Memory B cell (primary cell): ENCODE measurements at places on chromosomes 3 and 15.

- H3K36me3 ChIP-seq: no peaks in the 10 kb centered on the region
- H3K4me1 ChIP-seq: peaks cover 4% of the 10 kb centered on the region
- no peak overlapping the region for H3K27ac ChIP-seq
- no peak for DNase-seq
- H3K27me3 ChIP-seq: no peaks in the 10 kb centered on the region
Observed at GRCh38 chr3:56980798-56981390, 79.6 kb upstream of the SPATA12 start.

DNA sequence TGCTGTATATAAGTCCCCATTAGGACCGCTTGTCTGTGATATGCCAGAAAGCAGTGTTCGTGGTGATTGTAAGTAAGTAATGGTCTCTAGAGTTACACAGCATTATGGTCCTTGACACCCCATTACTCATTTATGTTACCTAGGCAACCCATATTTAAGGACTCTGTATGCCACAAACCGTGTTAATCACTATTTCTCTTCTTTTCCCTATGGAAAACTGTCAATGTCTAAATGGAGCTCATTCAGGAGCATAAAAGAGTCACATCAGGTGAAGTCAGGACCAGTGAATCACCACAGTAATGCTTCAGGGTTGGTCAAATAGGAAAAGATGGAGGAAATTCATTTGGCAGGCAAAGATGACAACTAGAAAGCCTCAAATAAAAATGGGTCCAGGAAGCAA lies 146.6 kb upstream of the PEX5L start:
- no peaks in the 10 kb centered on the region for H3K27me3 ChIP-seq
- DNase-seq: no peak
- H3K4me3 ChIP-seq: no peak overlapping the region
- no peak overlapping the region for H3K27ac ChIP-seq
- H3K36me3 ChIP-seq: no peaks in the 10 kb centered on the region
- no peaks in the 10 kb centered on the region for H3K4me1 ChIP-seq

GRCh38 chr3:61358364-61358763 lies 107.1 kb upstream of the FHIT start:
- no peak overlapping the region for H3K4me3 ChIP-seq
- no peaks in the 10 kb centered on the region for H3K36me3 ChIP-seq
- peaks cover 3% of the 10 kb centered on the region for H3K4me1 ChIP-seq
- no peak overlapping the region for H3K27ac ChIP-seq
- H3K27me3 ChIP-seq: peaks cover 9% of the 10 kb centered on the region

- DNase-seq: no peak
- H3K27ac ChIP-seq: no peak overlapping the region
- H3K27me3 ChIP-seq: peaks cover 14% of the 10 kb centered on the region
- no peaks in the 10 kb centered on the region for H3K36me3 ChIP-seq
- peaks cover 5% of the 10 kb centered on the region for H3K4me1 ChIP-seq
Observed at GRCh38 chr15:71112429-71112828, 2.8 kb upstream of the THSD4 start.

- H3K4me1 ChIP-seq: peaks cover 8% of the 10 kb centered on the region
- H3K27ac ChIP-seq: no peak overlapping the region
- no peak overlapping the region for H3K4me3 ChIP-seq
- H3K27me3 ChIP-seq: peaks cover 7% of the 10 kb centered on the region
Observed at GRCh38 chr3:100500320-100500880, 8.0 kb downstream of the TMEM45A start.

DNA sequence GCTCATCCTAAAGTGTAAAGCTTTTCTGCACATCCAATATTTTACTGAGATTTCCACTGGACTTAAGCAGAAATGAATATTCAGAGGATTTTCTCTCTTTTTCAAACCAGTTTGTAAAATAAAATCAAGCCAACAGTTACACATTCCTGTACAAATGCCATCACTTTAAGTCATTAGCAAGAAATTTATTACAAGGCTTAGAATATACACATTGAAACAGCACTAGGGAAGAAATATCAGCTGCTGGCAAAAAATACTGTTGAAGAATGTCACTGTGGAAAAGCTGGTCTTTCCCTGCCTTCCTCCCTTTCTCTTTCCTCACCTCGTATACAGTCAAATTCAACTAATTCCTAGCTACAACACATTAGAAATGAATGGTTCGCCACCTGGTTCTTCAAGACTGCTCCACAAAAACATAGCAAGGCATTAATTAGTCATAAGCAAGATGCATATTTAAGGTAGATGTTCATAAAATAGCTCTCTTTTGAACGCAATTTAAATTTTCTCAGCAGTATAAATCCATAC lies 21.3 kb downstream of the PLOD2 start:
- H3K36me3 ChIP-seq: no peaks in the 10 kb centered on the region
- no peak overlapping the region for H3K4me3 ChIP-seq

GRCh38 chr3:24623657-24624056 lies 129.0 kb upstream of the THRB start:
- H3K36me3 ChIP-seq: no peaks in the 10 kb centered on the region
- no peaks in the 10 kb centered on the region for H3K4me1 ChIP-seq
- no peak overlapping the region for H3K4me3 ChIP-seq
- no peak overlapping the region for H3K27ac ChIP-seq
- H3K27me3 ChIP-seq: no peaks in the 10 kb centered on the region

GRCh38 chr3:42368861-42369260 lies 41.5 kb downstream of the LYZL4 start:
- no peak overlapping the region for H3K4me3 ChIP-seq
- peaks cover 6% of the 10 kb centered on the region for H3K36me3 ChIP-seq
- H3K27ac ChIP-seq: peak overlapping the region; percentile 88
- H3K27me3 ChIP-seq: peaks cover 12% of the 10 kb centered on the region
- no peak for DNase-seq

GRCh38 chr3:36393563-36393962 lies 13.3 kb downstream of the STAC start:
- peaks cover 1% of the 10 kb centered on the region for H3K36me3 ChIP-seq
- no peaks in the 10 kb centered on the region for H3K4me1 ChIP-seq
- H3K27ac ChIP-seq: no peak overlapping the region
- H3K4me3 ChIP-seq: no peak overlapping the region
- peaks cover 13% of the 10 kb centered on the region for H3K27me3 ChIP-seq

- H3K36me3 ChIP-seq: peaks cover 2% of the 10 kb centered on the region
- H3K27ac ChIP-seq: peak overlapping the region; percentile 70
- H3K27me3 ChIP-seq: peaks cover 2% of the 10 kb centered on the region
- peak; percentile 32 for DNase-seq
Observed at GRCh38 chr15:40054855-40055575, 16.0 kb upstream of the SRP14 start.

DNA sequence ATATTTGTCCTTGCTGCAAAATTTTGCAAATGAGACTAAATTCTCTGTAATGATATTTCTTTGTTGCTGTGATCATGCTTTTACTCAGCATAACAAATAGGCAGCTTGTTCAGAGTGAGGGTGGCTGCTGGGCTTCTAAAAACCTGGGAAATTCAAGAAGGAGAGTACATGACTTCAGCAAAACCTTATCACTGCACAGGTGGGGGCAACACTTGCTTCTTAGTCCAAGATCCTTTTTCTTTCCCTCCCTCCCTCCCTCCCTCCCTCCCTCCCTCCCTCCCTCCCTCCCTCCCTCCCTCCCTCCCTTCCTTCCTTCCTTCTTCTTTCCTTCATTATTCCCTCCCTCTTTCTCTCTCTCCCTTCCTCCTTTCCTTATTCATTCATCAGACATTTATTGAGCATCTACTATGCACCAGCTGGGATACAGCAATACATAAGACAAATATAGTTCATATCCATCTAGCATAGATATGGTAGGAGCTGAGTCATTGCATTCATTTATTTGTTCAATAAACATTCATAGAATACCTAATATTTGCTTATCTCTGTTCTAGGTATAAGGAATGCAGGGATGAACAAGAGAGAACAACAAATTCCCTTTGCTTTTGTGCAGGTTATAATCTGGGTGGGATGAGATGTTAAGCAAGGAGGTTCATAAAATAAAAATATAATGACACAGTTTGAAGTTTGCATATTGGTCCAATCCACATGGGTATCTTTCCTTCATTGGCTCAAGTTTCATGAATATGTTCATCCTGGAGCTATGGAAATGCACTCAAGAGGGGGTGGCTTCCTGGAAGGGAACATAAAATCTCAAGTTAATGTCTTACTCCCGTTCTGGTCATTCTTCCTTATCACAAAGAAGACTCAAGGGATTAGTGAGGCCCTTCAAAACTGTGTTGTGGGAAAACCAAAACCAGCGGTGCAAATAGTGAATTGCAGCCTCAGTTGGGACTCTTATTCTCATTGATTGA lies 210.7 kb downstream of the PDCD6IP start:
- no peak for DNase-seq
- peaks cover 3% of the 10 kb centered on the region for H3K27me3 ChIP-seq
- no peak overlapping the region for H3K4me3 ChIP-seq
- H3K36me3 ChIP-seq: no peaks in the 10 kb centered on the region

DNA sequence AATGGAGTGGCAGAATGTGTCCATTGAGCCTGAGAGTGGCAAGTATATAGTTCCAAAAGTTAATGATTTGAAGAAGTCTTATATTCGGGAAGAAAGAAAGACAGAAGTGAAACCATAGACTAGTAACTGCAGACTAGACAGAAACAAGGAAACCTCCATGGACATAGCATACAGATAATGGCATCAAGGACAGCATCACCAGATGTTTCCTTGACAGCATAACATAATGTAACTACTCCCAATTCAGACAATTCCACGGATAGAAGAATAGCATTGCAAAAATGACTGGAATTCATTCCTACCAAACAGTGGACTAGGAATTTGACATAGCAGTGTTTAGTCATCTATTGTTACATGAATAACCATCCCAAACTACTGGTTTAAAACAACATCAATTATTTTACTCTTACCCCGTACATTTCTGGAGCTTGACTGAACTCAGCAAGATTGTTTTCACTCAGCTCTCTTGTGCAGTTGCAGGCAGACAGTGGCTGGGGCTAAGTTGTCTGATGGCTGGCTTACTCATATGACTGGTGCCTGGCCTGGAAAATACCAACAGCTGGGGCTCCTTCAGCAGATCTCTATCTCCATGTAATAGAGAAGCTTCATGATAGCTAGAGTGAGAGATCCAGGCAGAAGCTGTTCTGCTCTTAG lies 109.7 kb upstream of the GADL1 start:
- no peaks in the 10 kb centered on the region for H3K4me1 ChIP-seq
- no peak overlapping the region for H3K27ac ChIP-seq
- H3K36me3 ChIP-seq: no peaks in the 10 kb centered on the region
- H3K27me3 ChIP-seq: peaks cover 10% of the 10 kb centered on the region

DNA sequence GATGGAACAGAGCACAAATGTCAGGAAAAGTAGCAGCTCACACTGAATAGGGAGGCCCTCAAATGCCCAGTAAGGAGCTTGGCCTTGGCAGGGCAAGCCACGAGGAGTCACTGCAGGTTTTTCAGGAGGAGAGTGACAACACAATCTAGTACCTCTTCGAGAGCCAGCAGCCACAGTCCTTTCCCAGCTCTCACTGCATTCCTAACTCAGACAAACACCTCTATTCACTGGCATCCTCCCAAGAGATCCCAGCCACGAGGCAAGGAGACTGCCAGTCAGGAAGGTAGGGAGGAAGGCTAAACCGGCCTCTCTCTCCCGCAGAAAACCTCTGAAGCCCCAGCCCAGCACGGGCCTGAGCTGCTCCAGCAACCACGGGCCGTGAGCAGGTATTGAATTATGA lies 146.0 kb upstream of the SMAD3 start:
- DNase-seq: no peak
- H3K4me3 ChIP-seq: no peak overlapping the region
- H3K4me1 ChIP-seq: peaks cover 8% of the 10 kb centered on the region
- H3K36me3 ChIP-seq: peaks cover 15% of the 10 kb centered on the region
- H3K27me3 ChIP-seq: peaks cover 10% of the 10 kb centered on the region

DNA sequence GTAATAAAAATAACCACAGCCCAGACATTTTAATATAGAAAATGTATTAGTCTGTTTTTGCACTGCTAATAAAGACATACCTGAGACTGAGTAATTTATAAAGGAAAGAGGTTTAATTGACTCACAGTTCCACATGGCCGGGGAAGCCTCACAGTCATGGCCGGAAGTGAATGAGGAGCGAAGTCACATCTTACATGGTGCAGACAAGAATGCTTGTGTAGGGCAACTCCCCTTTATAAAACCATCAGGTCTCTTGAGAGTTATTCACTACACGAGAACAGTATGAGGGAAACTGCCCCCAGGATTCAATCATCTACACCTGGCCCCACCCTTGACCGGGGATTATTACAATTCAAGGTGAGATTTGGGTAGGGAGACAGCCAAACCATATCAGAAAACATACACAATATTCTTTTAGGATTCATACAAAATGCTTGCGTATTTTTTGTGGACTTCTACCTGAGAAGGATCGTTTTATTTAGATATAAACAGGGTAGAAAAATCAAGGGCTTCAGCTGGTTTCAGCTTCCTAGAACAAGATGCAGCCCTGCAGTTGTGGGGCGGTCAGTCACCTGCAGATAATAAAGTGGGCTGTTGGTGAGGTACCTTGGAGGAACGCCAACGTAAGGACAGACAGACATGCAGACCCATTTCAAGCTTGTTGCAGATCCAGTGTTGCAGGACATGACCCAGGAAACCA lies 101.9 kb downstream of the TNIK start:
- no peak for DNase-seq
- H3K27ac ChIP-seq: no peak overlapping the region
- no peak overlapping the region for H3K4me3 ChIP-seq
- peaks cover 2% of the 10 kb centered on the region for H3K27me3 ChIP-seq

DNA sequence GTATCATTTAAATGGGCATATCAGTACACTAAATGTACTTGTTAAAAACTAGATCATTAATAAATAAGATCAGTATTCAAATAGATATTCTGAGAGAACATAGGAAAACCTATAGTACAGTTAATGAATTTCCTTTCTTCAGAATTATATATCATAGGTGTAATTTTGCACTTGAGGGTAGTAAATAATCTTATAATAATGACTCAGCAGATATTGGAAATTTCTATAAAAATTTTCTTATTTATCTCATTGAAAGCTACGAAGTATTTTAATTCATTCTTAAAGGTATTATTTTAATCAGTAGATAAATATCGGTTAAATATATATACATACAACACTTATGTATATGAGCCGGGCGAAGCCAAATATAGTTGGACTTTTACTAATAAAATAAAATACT lies 300.9 kb upstream of the SOX2 start:
- no peak overlapping the region for H3K4me3 ChIP-seq
- DNase-seq: no peak
- no peaks in the 10 kb centered on the region for H3K4me1 ChIP-seq
- H3K36me3 ChIP-seq: no peaks in the 10 kb centered on the region
- H3K27ac ChIP-seq: no peak overlapping the region

GRCh38 chr3:167246252-167246651 lies 133.8 kb downstream of the ZBBX start:
- no peaks in the 10 kb centered on the region for H3K27me3 ChIP-seq
- H3K4me3 ChIP-seq: no peak overlapping the region
- no peaks in the 10 kb centered on the region for H3K36me3 ChIP-seq
- DNase-seq: no peak
- H3K27ac ChIP-seq: no peak overlapping the region

DNA sequence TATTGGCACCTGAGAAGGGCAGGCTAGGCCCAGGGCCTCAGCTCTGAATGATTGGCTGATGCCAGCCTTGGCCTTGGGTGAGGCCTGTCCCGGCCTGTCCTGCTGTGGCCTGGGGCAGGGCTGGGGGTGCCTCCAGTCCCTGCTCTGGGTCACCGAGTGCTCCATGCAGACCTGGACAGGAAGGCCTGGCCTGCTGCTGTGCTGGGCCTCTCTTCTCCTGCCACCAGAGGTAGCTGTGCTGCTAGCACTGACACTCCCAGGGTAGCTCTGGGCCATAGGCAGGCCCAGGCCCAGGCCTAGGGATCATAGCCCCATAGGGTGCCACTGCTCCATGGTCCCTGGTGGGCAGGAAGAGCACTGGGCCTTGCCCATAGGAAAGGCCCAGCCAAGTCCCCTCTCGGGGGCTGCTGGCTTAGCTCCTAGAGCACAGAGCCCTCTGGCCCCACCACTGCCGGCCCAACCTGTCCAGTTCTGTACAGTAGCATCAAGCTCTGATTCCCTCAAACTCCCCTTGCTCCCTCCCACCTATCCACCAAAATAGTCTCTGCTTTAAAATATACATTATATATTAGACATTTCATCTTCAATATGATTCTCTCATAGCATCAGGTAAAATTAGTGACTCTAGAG lies 18.2 kb downstream of the ABTB1 start:
- peaks cover 15% of the 10 kb centered on the region for H3K4me1 ChIP-seq
- no peak overlapping the region for H3K27ac ChIP-seq
- no peak for DNase-seq
